SIG-M5 (cell line): ENCODE measurements at places on chromosomes 2 and 18.
A peak's percentile ranks its signal among the peaks of the same experiment; 100 is the strongest.

DNA sequence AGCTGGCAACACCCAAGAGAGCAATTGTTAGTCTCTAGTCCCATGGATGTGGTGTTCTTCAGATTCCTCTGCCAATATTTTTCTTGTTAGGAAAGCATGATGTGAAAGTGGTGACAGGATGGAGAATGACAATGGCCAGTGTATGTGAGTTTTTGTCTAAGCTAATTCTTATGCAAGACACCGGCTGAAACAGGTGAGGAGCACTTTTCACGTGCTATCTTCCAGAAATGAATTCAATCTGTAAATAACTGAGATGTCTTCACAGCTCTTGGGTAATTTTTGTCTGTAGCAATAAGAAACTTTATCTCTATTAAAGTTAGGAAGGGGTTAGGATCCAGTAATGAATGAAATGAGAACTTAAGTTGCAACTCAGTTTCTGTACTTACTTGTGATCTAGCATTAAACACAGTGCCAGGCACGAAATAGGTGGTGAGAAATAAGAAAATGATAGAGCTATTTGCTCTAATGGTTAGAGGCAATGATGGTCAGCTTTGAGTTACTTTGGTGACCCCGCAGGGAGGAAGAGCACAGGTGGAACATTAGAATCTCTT is 676 bp upstream of the AGPS start:
- no peak for DNase-seq

DNA sequence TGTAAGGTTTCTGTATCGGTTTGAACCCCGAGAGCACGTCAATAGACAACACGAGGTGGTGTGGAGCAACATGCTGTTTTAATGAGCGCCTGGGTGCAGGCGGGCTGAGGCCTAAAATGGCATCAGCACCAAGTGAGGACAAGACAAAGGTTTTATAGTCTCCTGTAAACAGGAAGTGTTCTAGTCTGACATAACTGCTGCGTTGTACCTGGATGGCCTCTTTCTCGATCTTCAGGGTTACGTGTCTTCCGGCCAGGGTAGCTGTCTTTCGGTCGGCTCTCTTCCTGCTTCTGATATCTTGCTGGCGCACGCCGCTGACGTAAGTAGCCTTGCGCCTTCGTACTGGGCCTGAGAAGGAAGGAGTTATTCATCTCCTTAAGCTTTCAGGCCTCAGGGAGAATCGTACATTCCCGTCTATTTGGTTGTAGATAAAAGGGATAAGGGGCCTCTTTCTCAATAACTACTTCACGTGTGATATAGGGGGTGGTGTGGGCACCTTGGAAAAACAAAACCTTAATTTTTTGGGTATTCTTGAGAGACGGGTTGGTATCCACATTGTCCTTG is 53.5 kb downstream of the KYNU start:
- DNase-seq, result no peak

DNA sequence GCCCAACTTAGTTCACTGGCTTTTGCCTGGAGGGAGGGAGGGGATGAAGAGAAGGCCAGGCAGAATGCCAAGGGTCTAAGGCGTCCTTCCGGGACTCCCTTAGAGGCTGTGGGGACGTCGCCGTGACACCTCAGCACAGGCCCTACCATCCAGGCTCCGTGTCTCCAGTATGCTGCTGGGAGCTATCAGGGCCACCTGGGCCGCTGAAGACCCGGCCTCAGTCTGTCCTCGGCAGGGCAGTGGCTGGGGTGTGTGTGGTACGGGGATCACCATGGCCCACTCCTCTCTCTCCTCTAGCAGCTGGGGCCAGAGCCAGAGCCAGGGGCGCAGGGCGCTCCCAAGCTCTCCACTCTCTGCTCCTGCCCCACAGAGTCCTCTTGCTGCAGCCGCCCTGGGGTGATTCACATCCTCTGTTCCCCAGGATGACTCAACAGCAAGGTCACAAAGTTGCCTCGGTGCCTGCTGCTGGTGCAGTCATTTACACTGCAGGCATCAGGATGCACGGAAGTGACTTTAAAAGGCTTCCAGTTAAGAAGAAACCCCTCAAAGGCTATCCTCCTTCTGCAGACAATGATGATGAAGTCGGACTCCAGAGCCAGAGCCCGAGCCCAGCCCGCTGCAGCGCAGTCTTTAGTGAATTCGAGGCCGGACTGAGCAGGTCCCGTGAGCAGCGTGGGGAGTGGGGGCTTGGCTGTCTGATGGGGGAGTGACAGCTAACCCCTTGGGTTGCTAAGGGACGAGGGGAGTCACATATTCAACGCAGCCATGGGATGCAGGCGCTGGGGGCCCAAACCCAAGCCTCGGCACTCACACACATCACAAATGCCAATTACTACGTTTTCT is 31.9 kb downstream of the SNORC start:
- peak; percentile 26 for DNase-seq

- DNase-seq, result no peak
These were observed 30.0 kb upstream of the KLHL14 start for GRCh38 chr18:32802591-32803451.

DNA sequence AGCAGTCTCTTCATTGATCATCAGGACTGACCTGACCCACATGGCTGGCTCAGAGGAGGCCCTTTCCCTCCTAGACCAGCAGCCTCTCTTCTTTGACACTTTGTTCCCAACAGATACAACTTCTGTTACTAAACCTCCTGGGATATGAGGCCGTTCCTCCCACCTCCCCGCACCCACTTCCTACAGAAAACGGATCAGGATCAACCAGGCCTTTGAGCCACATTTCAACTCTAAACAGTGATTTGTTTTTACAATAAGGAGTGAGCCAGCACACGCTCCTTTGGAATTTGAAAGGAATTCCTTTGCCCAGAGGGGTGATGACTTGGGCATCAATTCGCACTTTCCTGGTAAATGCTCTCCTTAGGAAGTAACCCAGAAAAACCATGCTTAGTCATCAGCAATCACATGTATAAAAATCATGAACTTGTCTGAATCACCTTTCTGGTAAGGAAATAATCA is 180.4 kb downstream of the FAM124B start:
- no peak for DNase-seq

GRCh38 chr2:46937471-46937901 is 21.9 kb upstream of the MCFD2 start:
- no peak for DNase-seq

- DNase-seq, result no peak
These were observed 69.8 kb downstream of the BABAM2 start for GRCh38 chr2:27960237-27960912.

GRCh38 chr2:20145497-20146193 is 79.3 kb downstream of the SDC1 start:
- DNase-seq, result no peak

- no peak for DNase-seq
These were observed 45.0 kb downstream of the SLC38A11 start for GRCh38 chr2:164910101-164910899.

GRCh38 chr2:214710729-214711128 is 98.8 kb downstream of the BARD1 start:
- DNase-seq, result no peak

DNA sequence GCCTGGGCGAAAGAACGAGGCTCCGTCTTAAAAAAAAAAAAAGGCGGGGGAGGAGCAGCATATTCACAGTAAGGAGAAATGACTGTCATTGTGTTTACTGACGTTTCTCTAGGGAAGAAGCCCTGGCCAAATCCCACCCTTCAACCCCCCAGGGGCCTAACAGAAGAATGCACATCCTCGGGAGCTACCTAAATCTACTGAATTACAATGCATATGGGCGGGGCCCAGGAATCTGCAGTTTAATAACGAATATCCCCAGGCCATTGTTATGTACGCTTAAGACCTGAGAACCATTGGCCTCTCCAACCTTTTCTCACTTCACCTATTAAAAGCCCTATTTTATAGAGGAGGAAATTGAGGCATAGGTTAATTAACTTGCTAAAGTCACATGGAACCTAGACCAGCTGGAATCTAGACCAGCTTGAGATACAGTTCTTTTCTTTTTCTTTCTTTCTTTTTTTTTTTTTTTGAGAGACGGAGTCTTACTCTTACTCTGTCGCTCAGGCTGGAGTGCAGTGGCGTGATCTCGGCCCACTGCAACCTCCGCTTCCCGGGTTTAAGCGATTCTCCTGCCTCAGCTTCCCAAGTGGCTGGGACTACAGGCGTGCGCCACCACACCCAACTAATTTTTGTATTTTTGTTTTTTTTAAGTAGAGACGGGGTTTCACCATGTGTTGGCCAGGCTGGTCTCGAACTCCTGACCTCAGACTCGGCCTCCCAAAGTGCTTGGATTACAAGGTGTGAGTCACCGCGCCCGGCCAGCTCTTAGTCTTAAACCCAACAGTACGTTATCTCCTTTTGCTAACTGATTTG is 708 bp upstream of the RIF1 start:
- DNase-seq, result no peak

DNA sequence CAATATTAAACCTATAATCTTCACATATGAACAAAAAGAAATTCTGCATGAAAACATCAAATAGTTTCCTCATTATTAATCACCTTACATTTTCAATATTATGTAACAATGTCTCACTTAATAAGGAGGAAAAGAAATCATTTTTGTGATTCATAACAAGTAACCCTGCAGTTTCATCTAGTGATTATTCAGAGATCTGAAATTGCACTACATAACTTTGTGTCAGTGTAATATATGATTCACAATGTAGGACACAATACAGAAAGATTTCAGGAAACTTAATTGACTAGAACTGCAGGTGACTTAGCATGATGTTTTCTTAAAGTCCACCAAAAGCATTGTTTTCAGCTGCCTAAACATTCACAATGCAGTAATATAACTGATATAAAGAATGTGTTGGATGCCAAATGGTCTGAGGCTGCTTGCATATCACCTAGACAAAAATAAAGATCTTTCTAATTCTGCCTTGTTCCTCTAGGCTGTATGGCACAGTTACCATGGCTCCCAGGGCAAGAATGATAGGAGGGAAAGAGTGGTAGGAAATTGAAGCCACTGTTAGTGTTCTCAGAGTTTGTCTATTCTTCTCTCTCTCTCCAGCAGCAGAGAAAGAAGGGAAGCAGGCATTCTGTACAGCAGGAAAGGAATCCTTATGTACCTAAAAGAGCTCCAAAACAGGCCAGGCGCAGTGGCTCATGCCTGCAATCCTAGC is 366.6 kb downstream of the FSIP2 start:
- DNase-seq, result no peak

DNA sequence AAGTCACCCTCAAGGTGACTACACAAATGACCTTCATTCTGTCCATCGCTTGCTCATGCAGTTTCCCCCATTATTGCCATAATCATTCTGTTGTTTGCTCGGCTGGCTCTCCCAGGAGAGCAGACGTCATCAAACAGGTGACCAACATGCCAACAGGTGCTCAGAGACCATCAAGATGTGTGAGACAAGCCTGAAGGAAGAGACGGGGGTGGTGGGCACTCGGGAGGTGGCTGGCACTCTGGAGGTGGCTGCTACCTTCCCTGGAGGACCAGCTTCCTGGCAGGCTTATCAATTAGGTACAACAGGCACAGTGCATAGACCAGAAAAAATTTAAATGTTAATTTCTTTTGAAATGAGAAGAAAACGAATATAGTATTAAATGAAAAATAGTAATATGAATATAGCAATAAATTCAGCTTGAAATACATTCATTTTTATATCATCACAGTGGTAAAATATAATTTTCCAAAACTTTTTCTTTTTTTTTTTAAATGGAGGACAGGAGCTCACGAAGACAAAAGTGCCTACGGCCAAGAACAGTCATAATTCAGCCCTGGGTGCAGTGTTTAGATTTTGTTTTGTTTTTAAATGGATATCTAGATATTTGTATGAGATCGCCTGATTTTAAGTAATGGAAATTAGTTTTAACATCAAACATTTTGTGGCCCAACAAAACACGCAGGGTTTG is 16.9 kb upstream of the HAAO start:
- no peak for DNase-seq

GRCh38 chr2:14872779-14873325 is 240.3 kb downstream of the LRATD1 start:
- DNase-seq, result no peak

- no peak for DNase-seq
These were observed 135.5 kb downstream of the MGAT5 start for GRCh38 chr2:134389381-134389780.

GRCh38 chr18:32717126-32717525 is 55.7 kb downstream of the KLHL14 start:
- no peak for DNase-seq

- no peak for DNase-seq
These were observed 95.3 kb downstream of the SMC6 start for GRCh38 chr2:17658251-17658843.

- DNase-seq, result no peak
These were observed 2.1 kb downstream of the TMEM37 start for GRCh38 chr2:119433636-119434327.

GRCh38 chr2:29940706-29941105 is 19.3 kb upstream of the ALK start:
- DNase-seq, result no peak

DNA sequence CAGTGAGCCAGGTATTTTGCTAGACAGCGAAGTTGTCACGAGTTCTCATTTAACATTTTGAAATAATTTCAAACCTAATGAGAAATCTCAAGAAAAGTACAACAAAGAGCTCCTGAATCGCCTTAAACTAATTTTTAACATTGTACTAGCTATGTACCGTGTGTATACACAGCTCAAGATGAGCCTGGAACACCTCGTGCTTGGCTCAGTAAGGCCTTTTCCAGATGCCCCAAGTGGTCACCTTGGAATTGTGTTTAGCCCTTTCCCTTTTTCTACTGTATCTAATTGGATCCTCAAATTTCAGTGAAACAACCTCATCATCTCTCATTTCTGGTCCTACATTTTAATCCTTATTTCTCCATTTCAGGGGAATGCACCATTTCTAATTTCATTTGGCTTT is 7.2 kb downstream of the PTPN4 start:
- no peak for DNase-seq

DNA sequence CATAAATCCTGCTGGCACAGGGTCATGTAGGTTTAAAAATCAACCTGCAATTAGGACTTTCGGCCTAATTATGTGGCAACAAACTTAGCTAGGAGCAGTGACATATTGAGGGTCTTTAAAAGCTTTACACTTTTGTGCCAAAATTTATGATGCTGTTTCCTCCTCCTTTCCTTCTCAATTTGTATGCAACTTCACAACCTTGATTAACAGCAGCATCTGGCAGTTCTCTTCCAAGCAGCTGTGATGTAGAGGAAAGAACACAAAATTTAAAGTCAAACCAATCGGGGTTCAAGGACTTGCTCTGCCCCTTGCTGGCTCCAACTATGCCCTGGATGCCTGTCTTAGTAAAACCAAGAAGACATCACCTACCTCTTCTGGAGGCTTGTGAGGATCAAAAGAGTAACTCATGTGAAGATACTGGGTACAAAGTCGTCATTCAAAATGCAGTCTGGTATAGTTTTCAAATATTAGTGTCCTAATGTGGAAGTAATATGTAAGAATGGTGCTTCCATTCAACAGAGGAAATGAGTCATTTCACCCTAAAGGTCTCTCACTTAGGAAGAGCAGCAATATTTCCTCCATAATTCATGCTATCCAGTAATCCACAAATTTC is 94.7 kb downstream of the ANKRD44 start:
- no peak for DNase-seq

DNA sequence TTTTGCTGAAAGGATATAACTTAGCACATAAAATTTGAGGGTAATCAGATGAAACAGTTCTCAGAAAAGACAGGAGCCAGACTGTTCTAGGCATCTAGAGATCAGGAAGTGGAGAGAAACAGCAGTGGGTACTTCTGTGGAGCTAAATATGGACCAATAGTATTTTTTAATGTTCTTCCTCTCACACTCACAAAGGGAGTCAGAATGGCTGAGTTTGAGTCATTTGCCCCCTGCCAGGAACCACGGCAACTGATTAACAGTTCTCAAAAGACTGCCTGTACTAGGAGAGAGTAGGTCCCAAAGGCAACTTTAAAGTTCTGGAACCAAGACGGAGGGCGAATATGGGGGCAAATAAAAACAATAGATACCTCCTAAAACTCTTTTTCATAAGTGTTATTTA is 107.5 kb downstream of the GULP1 start:
- DNase-seq, result no peak

- no peak for DNase-seq
These were observed 406.8 kb downstream of the CCDC85A start for GRCh38 chr2:56590611-56591010.
